ENCODE measurements at places on chromosomes 2 and 18.

DNA sequence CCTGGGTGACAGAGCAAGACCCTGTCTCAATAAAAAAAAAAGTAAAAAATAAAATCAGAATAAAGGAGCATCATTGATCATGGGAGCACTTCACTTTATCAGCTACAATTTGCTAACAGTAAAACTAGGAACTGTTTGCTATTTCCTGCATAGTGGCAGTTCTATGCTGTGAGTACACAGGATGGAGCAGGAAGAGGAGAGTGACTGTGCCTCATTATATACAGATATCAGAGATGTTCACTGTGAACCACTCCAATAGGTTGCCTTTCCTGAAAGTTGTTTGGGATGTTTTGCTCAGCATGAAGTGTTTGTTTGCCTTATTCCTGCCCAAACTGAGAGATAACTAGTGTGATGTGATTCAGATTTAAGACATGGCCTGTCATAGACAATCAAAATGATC, 151.4 kb upstream of the EPAS1 start:
- DNase-seq: no peak

GRCh38 chr18:22339913-22340312, 77.8 kb downstream of the CTAGE1 start:
- DNase-seq: no peak

- no peak for DNase-seq
Measured at GRCh38 chr2:8285081-8285480, 396.8 kb upstream of the ID2 start.

- DNase-seq: no peak
Measured at GRCh38 chr2:97991081-97991856, 4.5 kb downstream of the TMEM131 start.

DNA sequence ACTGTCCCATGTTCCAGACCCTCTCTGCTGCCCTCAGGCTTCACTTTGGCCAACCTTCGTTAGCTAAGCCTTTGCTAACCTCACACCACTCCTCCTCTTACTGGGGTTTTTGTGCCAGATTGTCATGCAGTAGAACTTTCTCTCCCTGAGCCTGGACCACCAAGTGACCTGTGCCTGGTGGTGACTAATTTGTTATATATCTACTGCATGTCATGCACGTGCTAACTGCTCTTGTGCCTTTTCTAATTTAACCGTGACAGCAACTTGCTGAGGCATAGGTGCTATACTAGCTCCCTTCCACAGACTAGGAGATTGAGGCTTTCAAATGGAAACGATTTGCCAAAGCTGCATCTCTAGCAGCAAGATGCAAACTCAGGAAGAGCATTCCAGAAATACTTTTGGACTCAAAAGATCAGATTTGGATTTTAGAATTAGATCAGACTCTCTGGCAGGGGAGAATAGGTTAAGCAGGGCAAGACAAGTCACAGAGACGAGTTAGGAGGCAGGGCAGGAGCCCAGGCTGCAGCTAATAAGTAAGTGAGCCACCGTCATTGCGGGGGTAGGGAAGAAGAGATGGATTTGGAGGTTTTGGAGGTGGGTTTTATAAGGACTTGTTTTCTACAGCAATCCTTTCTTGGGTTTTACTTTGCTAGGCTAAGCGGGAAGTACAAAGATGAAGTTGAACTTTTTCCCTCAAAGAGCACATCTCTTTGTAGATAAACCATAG, 1.8 kb downstream of the PPP1R7 start:
- DNase-seq: no peak

- DNase-seq: no peak
Measured at GRCh38 chr2:235398321-235398720, 95.5 kb upstream of the AGAP1 start.

GRCh38 chr2:27712522-27712921, 48.8 kb downstream of the SLC4A1AP start:
- DNase-seq: no peak

DNA sequence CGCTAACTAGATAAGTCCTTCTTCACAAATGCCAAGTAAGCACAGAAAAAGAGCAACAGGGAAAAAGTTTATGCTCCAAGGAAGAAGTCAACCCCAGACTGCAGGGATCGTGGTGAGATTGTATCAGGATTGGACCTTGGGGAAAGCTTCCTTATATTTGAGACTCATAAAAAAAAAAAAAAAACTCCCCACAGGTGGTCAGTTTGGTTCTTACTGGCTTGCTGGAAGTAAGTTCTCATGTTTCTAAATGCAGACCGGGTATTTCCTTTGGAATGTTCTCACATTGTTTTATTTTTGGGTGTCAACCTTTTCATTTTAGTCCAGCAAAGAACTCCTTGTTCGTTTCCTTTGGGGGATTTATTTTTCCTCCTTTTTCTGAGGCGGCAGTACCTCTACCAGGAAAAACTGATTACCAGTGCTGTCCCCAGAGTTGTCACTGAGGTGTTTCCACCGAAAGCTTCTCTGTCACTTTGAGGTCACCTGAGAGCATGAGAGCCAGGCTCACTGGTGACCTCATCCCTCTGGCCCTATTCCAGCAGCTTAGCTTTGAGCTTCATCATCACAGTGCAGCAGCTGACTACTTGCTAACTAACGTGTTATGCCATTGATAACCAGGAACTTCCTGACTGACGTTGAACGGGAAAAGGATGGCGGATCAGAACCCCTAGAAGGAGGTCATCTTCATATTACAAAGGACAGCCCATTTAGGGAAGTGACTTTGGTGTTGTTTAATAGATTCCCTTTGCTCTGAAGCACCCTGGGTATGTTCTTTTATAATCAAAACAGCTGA, 16.8 kb upstream of the ATP8B1 start:
- DNase-seq: no peak

DNA sequence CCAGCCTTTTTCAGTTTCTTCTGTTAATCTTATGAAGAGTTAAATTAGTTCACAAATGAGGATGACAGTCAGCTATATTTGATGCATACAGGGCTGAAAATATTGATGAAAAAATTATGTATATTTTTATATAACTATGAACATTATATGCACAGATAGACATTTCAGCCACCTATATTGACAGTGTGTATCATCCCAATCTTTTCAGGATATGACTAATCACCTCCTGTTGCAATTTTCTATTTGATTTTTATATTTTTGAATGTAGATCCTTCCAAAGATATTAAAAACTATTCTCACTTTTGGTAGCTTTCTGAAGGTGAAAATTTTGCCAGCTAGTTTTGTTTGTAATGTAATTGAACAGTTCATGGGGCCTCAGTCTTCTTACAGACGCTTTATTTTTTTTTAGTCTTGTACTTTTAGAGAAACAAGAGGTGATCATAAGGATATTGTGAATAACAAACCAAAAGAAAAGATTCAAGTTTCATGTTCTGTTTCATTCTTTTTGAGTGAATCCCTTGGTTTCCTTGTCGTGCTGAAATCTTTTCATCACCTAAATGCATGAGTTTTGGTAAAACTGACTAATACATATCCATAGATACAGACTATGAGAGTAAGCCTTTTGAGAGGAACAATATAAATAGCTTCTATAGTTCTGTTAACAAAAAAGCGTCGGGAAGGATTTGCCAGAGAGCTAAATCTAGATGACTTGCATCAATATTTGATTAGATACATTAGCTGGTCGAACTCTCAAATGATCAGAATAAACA, 123.1 kb downstream of the ARHGAP15 start:
- no peak for DNase-seq

DNA sequence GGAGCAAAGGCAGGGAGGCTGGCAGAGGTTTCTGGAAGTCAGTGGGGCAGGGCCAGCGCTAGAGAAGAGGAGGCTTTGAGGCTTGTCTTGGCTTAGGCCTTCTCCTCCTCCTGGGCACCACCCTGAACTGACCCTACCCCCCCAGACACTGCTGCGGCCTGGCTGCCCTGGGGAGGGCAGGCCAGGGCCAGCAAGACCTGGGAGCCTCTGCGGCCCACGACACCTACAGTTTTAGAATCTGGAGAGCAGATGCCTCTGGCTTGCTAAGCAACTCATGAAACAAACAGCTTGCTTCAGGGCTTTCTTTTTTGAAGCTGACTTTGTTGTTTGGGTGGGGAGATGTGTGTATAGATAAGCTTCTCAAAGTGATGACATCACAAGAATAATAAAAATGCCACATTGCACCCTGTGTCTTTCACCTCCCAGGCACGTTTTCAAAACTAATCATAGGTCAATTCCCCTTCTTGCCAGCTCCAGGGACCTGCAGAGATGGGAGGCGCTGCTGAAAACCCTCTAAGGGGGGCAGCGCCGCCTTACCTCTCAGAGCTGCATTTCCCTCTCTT, 46.2 kb upstream of the SMAD7 start:
- DNase-seq: no peak

GRCh38 chr2:98713332-98714015, 17.5 kb downstream of the MGAT4A start:
- no peak for DNase-seq

DNA sequence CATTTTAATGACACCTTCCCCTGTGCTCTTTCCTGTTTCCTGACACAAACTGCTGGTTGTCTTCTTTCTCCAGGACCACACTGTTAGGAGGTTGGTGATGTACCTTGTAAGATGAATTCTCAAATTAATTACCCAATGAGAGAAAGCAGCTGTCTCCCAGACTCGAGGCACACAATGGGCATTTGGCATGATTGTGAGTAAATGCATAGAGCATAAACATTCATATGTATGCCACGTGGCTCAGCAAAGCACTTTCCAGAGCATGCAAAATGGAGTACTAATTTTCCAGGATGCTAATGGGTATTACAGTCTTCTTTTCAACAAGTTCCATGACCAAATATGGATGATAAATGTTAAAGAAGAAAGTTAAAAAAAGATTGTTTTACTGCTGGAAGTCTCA, 235.2 kb upstream of the KLHL29 start:
- DNase-seq: no peak

DNA sequence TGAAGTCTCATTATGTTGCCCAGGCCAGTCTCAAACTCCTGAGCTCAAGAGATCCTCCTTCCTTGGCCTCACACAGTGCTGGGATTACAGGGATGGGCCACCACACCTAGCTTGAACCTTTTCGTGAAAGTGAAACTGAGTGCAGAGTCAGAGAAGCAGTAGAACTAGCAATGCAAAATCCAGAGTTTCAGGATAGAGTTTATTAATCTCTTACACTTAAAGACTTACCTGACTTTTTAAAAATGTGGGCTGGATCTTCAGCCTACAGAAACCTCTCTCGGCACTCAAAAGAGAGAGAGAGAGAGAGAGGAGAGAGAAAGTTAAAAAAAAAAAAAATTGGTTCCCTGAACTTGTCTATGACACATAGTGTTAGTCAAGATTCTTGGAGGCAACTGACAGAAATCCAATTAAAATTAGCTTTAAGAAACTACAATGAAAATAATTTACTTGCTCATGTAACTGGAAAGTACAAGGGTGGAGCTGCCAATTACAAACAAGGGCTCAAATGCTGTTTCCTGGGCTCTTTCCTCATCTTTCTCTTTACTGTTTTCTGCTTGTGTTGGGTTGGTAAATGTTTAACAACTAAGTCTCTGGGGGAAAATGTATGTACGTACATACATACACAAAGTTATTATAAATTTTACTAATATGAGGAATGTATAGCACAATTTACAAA, 98.1 kb upstream of the CERS6 start:
- no peak for DNase-seq

DNA sequence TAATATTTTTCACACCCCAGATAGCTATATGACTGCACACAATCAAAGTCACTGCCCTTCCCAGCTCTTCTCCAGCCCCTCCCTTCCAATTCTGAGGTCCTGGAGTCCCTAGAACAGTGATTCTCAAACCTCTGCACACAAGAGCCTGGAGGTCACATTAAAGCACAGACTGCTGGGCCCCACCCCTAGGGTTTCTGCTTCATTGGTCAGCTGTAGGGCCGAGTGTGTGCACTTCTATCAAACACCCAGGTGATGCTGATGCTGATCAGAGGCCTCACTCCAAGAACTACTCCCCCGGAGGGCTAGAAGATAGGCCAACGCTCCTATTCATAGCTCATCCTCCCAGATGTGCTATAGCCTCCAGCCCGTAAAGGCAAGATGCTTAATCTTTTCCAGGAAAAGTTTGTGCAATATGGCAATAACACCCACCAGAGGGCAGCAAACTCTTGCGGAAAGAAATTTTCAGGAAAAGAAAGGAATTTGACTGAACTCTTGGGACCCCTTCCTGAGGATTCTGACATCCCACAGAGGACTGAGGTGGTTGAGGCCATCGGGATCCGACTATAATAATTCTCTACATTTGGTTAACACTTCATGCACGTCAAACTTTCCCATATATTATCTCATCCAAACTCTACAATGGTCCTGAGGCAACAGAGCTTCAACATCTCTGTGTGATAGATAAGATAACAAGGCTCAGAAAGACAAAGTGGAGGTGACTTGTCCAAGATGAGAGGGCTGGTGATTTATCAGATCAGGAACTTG, 194.2 kb upstream of the PKDCC start:
- DNase-seq: no peak

GRCh38 chr2:237547841-237548416, 18.4 kb upstream of the PRLH start:
- no peak for DNase-seq

GRCh38 chr18:72623444-72623843, 79.3 kb upstream of the CBLN2 start:
- no peak for DNase-seq

DNA sequence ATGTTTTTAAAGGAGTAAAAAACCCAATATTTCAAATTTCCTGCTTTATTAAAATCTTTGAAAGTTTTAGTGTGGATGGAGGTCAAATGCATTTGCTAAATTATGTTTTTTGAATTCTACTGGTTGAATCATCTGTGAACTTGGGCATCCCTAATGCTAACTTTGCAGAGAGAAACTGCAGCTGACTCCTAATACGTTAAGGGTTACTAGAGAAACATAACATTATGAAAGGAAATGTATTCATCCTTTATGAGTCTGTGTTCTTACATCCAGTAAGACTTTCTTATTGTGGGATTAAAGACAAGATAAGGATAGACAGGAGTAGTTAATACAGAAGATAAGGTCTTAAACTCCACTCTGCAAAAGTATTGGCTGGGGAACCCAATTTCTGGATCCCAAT, 140.6 kb downstream of the FAM124B start:
- no peak for DNase-seq

GRCh38 chr2:3492951-3493614, 26.2 kb downstream of the ADI1 start:
- no peak for DNase-seq

DNA sequence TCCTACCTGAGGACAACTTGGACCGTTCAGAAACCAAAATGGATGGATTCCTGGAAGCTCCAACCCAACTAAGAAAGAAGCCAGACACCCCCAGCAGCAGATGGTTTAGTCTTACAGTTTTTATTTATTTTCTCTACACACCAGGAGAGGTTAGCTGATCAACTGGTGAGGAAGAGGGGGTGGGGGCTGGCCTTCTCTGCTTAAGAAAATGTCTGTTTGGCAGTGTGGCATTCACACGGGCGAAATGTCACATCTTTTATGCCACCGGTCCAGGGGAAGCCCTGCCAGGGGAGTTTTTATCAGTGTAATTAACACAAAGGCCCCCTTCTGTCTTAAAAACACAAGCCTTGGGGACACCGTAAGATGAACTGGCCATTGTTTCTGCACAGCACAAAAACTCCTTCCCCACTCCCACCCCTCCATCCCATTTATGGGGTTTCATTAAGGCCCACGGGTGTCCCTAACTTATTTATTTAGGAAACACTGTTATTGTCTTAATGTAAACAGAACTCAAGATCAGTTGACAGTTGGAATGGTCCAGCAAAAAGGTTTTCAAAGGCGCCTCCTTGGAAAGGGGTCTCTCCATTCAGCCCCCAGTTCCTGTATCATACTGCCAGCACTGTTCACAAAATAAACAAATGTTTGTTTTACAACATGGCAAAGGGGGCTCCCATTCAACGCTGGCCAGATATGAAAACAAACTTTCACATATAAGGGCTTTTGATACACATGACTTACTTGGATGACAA, 217.0 kb downstream of the C1D start:
- DNase-seq: no peak

Data from NCI-H187 treated with DMSO at 0.1 percent for 48 hours (cell line).